Thymus (tissue), 14 donors: ENCODE measurements at places on chromosomes 5 and 9. TPM values are rescaled to one million over a fixed set of nuclear protein-coding genes. Genes with fewer than 3 reads are reported as not detected.

DNA sequence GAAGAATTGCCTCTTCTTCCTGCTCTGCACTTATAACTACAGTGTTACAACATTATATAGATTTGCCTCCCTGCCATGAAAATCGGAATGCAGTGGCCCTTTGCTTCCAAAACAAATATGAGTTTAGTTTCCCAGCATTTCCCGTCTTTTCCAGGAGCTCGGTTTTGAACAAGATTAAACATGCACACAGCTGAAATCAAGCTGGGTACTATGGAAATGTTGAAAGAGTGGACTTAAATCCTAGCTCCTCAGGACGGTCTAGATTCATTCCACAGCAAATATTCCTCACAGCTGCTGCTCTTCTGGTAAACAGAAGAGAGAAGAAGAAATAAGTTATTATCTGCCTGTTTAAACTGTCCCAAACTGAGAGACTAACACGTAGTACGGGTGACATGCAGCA is 161.4 kb downstream of the PIK3R1 start:
- H3K27ac ChIP-seq, result peak overlapping the region; percentile 49
- H3K36me3 ChIP-seq, result no peaks in the 10 kb centered on the region
- H3K27me3 ChIP-seq, result no peaks in the 10 kb centered on the region
- H3K4me3 ChIP-seq, result no peak overlapping the region

- peaks cover 4% of the 10 kb centered on the region for H3K4me1 ChIP-seq
- H3K27ac ChIP-seq, result no peak overlapping the region
- H3K4me3 ChIP-seq, result no peak overlapping the region
- H3K36me3 ChIP-seq, result no peaks in the 10 kb centered on the region
- no peak for DNase-seq
- H3K27me3 ChIP-seq, result no peaks in the 10 kb centered on the region
These were observed 143.7 kb downstream of the C5orf15 start for GRCh38 chr5:133824661-133825254.

DNA sequence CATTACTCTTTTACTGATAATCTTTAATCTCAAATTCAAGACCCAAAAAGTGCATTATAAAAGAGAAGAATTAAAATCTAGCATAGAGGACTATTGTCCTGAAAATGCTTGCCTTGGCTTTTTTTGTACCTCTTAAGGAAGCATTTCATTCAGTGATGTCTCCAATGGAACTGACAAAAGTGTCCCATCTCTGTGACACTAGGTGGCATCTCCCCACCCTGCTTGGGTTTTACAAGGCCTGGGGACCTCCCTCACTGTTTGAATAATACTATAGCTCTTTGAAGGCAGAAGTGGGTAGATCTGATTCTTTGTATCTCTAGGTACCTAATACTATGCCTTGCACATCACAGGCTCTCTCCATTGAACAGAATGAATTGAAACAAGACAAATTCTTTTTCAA is 180.6 kb downstream of the EPB41L4A start:
- H3K27ac ChIP-seq, result no peak overlapping the region
- no peak for DNase-seq
- H3K4me1 ChIP-seq, result no peaks in the 10 kb centered on the region
- H3K36me3 ChIP-seq, result no peaks in the 10 kb centered on the region
- no peaks in the 10 kb centered on the region for H3K27me3 ChIP-seq

DNA sequence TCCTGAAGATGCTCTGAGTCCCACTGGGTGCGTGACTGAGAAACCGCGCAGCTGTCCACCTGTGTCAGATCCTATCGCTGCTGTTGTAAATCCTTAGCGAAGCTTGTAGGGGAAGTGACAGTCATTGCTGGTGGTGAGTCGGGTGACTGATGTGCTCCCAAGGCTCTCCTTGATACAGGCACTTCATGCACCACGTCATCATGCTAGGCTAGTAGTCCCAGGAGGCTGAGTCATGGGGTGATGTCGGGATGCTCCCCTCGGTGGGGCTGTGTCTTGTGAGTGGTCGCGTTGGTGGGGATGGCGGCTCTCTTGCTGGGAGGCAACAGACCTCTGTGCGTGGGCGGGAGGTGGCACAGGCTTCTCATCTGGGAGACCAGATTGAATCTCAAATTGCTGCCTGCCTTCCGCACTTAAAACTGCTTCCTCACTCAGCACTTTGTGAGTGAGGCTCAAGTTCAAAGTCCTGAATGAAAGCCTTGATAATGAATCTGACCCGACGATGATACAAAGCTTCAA is 84.7 kb downstream of the CSNK1A1 start:
- no peaks in the 10 kb centered on the region for H3K4me1 ChIP-seq
- DNase-seq, result no peak
- H3K4me3 ChIP-seq, result no peak overlapping the region
- H3K27me3 ChIP-seq, result no peaks in the 10 kb centered on the region

DNA sequence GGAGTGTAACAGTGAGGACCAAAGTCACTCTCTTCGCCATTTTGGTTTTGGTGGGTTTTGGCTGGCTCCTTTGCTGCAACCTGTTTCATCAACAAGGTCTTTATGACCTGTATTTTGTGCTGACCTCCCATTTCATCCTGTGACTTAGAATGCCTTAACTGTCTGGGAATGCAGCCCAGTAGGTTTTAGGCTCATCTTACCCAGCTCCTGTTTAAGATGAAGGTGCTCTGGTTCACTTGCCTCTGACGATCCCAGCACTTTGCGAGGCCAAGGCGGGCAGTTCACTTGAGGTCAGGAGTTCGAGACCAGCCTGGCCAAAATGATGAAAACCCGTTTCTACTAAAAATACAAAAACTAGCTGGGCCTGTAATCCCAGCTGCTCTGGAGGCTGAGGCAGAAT is 1.8 kb upstream of the CKS2 start:
- peaks cover under 1% of the 10 kb centered on the region for H3K36me3 ChIP-seq
- H3K27ac ChIP-seq, result no peak overlapping the region
- H3K4me3 ChIP-seq, result no peak overlapping the region
- no peak for DNase-seq

Gene UGCG
- 37.1 TPM for polyA plus RNA-seq

DNA sequence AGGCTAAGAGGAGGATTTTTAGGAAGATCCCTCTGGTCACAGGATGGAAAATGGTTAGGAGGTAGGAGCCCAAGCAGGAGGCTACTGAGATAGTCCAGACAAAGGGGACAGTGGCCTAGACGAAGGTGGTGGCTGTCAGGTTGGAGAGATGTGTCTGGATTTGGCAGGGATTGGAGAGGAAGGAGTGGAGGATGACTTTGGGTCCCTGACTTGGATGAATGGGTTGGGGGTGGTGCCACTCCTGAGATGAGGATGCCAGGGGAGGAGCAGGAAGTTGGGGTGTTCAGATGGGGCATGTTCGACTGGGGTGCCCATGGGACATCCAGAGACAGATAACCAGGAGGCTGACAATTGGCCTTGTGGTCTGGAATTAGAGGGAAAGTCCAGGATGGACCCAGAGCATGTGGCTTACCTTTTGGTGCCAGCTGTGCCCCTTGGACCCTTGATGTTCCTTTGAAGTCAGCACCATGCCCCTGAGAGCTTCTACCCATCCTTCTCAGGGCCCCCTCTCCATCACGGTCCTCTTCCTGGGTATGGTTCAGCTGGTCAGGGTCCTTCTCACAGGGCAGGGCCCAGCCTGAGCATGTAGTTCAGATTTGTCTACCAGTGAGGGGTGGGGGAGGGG is 15.1 kb upstream of the IGFBPL1 start:
- no peaks in the 10 kb centered on the region for H3K27me3 ChIP-seq
- no peak overlapping the region for H3K27ac ChIP-seq
- no peak for DNase-seq
- H3K4me1 ChIP-seq, result no peaks in the 10 kb centered on the region
- H3K4me3 ChIP-seq, result no peak overlapping the region

Gene IFNA2
- polyA plus RNA-seq, result not detected

DNA sequence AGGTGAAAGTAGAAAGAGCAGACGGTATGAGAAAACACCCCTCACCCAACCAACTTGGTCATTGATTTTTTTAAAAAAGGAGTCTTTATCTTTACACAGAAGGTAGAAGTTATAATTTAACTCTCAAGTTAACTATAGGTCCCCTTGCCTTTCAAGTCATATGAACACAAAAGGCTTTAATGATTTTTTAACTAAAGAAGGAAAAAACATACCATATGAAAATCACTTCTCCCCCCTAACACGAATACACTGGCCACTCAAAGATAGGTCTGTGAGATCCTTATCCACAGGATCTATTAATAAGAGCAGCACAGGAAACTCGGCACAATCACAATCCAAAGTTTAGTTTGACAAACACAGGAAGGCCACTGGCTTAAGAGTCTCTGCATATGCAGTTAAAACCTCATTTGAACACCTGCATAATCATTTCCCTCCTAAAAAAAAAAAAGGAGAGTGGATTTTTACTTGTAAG is 138.0 kb downstream of the ENC1 start:
- no peak overlapping the region for H3K27ac ChIP-seq
- DNase-seq, result no peak
- H3K4me3 ChIP-seq, result no peak overlapping the region
- no peaks in the 10 kb centered on the region for H3K36me3 ChIP-seq
- H3K27me3 ChIP-seq, result no peaks in the 10 kb centered on the region

Gene CCL27
- 48.4 TPM for polyA plus RNA-seq

DNA sequence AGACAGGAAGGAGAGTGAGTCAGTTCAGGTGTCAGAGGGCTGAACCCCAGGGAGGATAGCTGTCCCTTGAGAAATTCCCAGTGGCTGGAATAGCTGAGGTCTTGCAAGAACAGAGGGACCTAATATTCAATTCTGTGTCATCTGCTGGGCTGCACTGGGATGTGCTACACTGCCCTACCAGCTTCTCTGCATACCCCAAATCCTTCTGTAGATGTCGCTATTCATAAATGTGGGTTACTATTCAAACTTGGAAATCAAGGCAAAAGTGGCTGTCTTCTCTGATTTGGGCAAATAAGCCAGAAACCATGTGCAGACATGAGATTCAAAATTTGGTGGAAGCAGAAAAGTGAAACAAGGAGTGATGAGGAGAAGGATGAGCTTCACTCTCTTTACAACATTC is 16.3 kb downstream of the TNFSF8 start:
- peaks cover 26% of the 10 kb centered on the region for H3K4me1 ChIP-seq
- DNase-seq, result no peak
- H3K27ac ChIP-seq, result no peak overlapping the region
- peaks cover 9% of the 10 kb centered on the region for H3K36me3 ChIP-seq
- no peaks in the 10 kb centered on the region for H3K27me3 ChIP-seq

DNA sequence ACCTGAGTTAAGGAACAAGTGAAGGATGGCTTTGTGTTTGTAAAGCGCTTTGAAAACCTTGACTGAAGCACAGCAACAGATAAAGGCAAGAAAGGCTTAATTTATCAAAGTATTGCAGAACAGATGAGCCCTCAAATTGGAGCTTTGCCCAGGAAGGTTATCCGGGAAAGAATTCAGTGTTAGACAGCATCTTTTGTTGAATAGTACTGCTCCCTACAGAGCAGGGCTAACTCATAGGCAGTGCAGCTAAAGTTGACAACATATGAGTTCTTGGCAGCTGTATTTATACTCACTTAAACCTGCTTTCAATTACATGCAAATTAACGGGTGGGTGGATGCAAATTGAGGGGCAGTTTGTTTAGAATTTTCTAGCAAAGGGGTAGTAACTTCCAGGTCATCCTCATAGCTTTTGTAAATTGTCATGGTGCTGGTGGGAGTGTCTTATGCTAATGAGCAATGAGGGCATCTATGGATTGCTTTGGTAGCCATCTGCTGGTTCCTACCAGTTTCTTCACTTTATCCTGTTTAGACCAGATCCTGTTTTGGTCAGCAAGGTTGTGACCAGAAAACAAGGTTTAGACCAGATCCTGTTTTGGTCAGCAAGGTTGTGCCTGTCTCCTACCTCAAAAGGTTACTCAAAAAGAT is 105.8 kb downstream of the GDA start:
- no peak for DNase-seq
- H3K27ac ChIP-seq, result no peak overlapping the region
- H3K4me1 ChIP-seq, result no peaks in the 10 kb centered on the region
- no peaks in the 10 kb centered on the region for H3K27me3 ChIP-seq

Gene ITK
- polyA plus RNA-seq, result 92.8 TPM

Gene CEP78
- 22.8 TPM for polyA plus RNA-seq

DNA sequence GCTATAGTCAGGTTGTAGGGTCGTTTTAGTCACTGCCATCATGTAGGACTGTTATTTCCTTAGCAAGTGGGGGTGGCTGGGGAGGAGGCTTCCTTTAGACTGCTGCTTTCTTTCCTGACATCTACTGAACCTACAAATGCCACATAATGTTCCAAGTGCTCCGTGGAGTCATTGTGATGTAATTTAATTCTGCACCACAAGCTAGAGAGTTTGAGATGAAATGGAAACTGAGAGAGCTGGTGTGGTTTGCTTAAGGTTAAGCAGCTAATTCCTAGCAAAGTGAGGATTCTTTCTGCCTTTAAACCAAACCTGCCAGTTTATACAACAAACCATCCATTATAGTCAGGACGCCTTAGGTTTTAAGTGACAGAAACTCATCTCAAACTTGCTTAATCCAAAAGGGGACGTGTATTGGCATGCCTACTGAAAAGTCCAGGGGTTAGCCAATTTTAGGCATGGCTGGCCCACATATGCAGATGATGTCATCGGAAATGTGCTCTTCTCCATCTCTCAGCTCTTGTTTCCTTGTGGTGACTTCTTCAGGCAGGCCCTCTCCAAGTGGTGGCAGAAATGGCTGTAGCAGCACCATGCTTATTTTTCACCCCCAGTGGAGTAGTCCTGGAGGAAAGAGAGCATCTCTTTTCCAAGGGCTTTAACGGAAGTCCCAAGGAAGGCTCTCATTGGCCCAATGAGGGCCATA is 30.5 kb downstream of the ZNF618 start:
- peak overlapping the region; percentile 64 for H3K27ac ChIP-seq
- H3K36me3 ChIP-seq, result no peaks in the 10 kb centered on the region
- no peak overlapping the region for H3K4me3 ChIP-seq
- no peaks in the 10 kb centered on the region for H3K4me1 ChIP-seq

DNA sequence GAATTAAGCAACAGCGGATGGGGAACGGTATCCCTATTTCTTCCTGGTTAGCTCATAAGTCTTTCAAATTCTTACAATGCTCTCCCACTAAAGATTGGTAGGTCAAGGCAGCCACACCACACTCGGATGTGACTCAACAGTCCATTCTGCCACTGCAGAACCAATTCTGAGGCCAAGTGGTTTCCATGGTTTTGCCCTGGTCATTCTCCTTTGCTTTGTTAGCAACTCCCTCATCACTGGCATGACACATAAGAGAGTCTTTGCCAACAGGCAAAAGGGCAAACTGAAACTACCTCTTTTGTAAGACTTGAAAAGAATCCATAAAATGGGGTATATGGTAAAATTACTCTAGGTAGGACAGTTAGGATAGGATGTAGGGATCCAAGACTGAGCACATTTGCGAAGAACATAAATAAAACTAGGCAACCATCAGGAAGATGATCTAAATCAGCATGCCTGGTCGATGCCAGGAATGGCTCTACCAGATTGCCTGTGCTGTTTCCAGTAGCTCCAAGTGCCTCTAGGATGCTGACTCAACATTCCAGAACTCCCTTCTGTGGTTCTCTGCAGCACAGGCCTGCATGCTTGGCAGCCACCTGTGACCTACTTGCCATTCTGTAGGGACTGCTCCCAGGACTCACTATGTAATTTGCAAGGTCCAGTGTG is 105.4 kb downstream of the DCP2 start:
- peaks cover 3% of the 10 kb centered on the region for H3K27me3 ChIP-seq
- no peak overlapping the region for H3K27ac ChIP-seq
- H3K4me3 ChIP-seq, result no peak overlapping the region
- no peaks in the 10 kb centered on the region for H3K36me3 ChIP-seq

GRCh38 chr5:122398016-122398415 is 86.0 kb downstream of the SNCAIP start:
- H3K4me3 ChIP-seq, result no peak overlapping the region
- no peaks in the 10 kb centered on the region for H3K4me1 ChIP-seq
- H3K27me3 ChIP-seq, result no peaks in the 10 kb centered on the region

Gene FOXD4L5
- 0.07 TPM for polyA plus RNA-seq

Gene PCDHA11
- polyA plus RNA-seq, result under 0.01 TPM
